HT-29 (cell line): ENCODE measurements at places on chromosomes 6 and 20.

- no peak for DNase-seq
Measured at GRCh38 chr6:147855803-147856482, 347.5 kb downstream of the SAMD5 start.

DNA sequence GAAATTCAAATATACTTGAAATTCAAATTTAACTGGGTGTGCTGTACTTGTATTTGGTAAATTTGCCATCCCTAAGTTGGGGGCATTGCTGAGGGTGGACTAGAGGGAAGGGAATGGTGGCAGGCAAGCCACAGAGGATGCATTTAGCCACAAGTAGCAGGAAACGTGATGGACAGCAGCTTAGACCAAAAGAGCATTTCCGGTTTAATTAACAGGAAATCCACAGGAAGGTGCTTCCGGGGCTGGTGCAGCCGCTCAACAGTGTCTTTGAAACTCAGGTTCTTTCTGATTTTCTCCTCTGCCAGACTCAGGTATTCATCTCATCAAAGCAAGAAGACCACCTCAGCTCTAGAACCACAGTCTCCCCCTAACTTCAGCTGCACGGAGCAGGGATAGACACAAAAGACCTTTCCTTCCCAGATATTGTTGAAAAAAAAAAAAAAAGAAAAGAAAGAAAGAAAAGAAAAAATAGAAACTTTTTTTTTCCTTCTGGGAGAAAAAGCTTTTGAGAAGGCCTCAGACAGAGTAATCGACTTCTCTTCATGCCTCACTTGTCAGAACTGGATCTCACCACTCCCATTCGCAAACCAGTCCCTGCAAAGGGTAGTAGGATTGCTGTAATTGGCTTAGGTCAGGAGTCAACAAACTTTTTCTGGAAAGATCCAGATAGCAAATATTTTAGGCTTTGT lies 8.0 kb upstream of the BCAS1 start:
- DNase-seq, result no peak

DNA sequence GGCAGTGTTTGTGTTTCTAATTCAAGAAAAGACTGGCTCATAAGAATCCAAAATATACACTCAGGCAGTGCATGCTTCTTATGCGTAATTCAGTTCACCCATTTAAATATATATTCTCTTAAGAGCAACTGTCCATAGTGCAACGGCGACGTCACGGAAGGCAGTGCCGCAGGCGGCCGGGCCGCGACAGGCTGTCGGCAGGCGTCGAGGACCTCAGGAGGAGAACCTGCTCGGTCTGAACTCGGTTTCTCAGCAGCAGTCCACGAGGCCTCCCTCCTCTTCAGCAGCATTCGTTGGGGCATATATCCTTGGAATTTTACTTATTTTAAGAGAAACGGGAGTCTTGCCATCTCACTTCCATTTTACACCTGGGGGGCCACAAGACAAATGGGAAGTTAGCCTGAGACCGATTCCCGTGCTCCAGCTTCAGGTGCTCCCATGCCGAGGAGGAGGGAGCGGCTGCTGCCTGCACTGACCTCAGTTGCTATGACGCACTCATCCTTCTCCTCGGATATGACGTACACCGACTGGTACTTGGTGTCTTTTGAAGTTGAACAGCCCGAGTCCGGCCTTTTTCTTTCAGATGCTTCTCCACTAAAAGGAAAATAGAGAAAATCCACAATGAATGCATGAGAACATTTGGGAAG lies 8.2 kb downstream of the DLL1 start:
- no peak for DNase-seq

GRCh38 chr6:62283796-62284411 lies 2.1 kb downstream of the KHDRBS2 start:
- peak; percentile 54 for DNase-seq

- DNase-seq, result peak; percentile 32
Measured at GRCh38 chr6:16316741-16317251, 78.4 kb downstream of the GMPR start.

GRCh38 chr6:149895048-149895590 lies 2.8 kb downstream of the RAET1E start:
- DNase-seq, result peak; percentile 89

GRCh38 chr6:168582571-168582981 lies 141.6 kb downstream of the SMOC2 start:
- DNase-seq, result no peak

DNA sequence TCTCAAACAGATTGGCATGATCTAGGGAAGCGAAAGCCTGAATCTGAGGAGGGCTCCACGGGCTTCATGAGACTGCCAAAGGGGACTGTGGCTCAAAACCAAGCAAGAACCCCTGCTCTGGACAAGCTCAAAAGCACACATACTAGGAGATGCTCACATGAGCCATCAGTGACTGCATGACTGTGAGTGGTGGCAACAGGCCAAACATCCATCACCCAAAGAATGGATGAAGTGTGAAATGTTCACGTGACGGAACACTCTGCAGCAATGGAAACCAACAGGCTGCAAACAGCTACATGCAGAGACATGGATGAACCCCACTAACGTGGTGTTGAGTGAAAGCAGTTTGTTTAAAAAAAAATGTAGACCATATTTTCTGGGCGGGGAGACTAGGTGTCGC lies 136.3 kb downstream of the PREX1 start:
- DNase-seq, result no peak

DNA sequence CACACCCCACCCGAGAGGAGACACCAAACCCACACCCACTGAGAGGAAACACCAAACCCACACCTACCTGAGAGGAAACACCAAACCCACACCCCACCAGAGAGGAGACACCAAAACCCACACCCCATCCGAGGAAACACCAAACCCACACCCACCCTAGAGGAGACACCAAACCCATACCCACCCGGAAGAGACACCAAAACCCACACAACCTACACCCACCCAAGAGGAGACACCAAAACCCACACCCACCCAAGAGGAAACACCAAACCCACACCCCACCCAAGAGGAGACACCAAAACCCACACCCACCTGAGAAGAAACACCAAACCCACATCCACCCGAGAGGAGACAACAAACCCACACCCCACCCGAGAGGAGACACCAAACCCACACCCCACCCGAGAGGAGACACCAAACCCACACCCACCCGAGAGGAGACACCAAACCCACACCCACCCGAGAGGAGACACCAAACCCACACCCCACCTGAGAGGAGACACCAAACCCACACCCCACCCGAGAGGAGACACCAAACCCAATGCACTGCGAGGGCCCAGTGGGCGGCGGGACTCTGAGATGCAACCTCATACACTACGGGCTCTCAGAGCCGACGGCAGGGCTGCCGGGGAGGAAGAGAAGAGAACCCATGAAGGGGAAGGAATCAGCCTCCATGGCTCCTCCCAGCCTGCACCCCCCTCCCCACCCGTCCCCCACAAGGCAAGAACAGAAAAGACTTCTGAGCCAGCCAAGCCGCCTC lies 83.3 kb downstream of the TAF4 start:
- DNase-seq, result no peak

DNA sequence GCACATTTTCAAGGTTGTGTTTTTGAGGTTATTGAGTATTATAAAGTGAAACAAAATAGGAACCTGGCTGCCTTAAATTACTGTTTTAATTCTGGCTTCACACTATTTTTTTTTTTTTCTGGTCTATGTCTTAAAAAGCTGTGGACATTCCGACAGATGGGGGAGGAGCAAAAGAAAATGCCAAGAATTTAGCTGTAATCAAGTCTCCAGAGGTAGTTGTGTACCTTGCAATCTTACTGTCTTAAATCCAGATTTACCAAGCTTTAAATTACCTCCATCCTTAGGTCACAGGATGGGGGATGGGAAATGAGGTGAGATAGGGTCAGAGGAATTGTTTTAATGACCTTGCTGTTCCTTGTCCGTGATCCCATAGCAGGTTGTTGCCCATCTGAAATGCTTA lies 182.8 kb downstream of the UTRN start:
- DNase-seq, result no peak

DNA sequence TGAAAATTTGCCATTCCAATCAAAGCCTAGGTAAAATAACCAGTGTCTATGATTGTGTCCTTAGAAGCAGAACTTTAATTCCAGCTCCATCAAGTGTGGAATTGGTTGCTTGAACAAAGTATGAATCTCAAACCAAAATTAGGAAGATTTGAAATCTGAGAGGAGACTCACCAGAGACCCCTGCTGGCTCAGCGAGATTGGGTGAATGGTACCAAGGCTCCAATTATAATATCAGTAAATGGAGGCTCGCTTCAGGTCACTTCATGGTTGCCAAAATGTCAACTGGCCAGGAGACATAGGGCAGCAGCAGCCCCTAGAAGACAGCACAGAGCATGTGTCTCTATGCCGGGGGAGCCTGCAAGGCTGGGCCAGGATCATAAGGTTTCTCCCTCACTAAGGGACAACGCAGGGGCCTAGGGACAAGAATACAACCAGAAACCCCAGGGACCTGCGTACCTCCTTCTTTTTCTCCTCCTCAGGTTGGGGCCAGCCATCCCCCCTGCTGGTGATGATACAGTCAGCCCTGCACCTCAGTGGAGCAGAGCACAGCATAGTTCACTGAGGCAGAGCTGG lies 14.0 kb downstream of the RBL1 start:
- DNase-seq, result no peak

- DNase-seq, result peak; percentile 37
Measured at GRCh38 chr20:45817376-45818194, 5.1 kb downstream of the UBE2C start.

DNA sequence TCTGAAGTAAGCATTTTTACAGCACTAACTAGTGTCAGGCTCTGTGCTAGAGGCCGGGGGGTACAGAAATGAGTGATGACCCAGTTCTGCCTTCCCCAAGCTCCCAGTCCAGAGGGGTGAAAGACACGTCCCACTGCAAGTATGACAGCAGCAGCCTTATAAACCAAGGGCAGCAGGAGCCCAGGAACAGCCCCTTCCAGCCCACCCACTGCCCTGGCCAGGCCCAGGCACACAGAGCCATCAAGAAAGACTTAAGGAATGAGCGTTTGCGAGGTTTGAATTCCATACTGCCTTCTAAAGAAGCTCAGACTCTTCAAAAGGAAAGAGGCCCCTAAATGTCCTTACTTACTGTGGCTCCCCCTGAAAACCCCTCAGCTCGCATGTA lies 10.0 kb downstream of the TRERF1 start:
- no peak for DNase-seq

GRCh38 chr6:40205801-40206200 lies 271.5 kb upstream of the MOCS1 start:
- DNase-seq, result no peak

DNA sequence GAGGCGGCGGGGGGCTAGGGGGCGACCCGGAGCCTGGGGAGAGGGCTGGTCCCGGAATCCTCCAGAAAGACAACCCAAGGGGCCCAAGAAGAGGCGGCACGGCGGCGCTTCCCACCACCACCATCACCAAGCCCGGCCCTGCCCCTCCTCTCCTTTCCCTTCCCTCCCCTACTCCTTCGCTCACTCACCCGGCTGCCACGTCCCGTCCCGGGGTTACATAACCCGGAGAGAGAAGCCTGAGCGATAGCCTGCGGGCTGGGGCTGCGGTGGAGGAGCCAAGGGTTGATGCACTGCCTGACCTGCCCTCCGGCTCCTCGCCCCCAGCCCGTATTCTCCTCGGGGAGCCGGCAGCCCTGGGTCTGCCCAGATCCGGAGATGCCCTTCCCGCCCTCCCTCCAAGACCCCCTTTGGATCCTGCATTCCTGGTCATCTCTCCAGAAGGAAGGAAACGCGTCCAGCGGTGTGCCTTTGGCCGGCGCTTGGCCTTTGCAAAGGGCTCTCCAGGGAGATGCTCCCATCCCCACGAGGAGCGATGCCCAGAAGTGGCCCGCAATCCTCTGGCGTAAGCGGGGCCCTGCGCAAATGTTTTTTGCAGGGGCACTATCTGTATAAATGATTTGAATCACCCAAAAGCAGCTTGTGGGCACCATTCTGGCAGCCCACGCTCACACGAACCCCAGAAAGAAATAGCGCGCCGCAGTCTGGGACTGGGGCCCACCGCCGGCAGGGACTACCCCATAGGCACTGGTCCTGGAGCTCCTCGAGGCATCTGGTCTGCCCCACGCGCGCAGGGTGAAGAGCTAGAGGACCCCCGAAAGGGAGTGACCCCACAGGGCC lies 4.6 kb upstream of the CPXM1 start:
- no peak for DNase-seq

DNA sequence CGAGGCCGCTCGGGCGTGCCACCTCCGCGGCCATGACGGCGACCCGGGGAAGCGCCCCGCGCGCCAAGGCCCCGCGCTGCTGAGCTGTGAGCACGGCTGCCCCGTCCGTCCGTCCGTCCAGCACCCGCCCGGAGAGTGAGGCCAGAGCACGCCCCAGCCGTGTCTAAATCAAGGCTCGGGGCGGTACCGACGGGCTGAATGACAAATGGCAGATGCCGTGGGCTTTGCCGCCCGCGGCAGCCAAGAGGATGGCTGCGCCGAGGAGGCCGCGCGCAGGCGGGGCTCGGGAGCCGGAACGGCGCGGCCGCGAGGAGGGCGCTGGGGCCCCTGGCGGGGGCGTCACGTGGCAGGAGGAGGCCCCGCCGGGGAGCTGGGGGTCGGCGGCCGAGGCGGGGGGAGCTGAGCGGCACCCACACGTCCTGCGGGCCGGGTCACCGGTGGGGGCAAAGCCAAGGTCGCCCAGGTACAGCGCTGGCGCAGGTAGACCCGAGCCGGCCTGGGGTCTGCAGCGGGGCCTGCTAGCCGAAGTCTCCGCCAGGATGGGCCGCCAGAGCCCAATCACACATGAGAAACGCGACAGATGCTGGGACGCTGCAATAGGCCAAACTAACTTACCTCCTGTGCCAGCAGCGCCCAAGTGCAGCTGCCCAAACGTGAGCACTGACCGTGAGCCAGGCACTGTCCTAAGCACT lies at the start of gene PLAGL1:
TSS of gene PLAGL1 (minus strand) at position 140 of the 692 bp plus-strand sequence. CDS start 60,123 bp downstream, outside the sequence.
- no peak for DNase-seq

- no peak for DNase-seq
Measured at GRCh38 chr6:167219967-167220512, 62.3 kb upstream of the GPR31 start.

- DNase-seq, result no peak
Measured at GRCh38 chr6:106488494-106489370, 128.2 kb downstream of the CRYBG1 start.

DNA sequence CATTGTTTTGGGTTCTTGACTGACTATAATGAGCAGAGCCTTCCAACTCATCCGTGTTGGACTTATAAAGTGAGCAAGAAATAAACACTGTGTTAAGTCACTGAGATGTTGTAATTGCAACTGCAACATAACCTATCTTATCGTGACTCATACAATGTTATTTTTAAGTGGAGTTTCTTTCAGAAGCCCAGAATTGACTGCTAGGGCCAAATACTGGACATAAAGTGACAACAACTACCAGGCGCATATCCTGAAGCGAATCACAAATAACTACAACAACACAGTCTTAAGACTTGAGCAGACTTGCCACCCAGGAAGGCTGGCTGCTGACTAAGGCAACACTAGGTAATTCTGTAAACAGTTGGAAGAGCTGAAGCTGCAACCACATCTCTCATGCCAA lies 326.6 kb downstream of the COL12A1 start:
- no peak for DNase-seq
